ENCODE measurements at places on chromosomes 3 and 15. TPM values are rescaled to one million over a fixed set of nuclear protein-coding genes. Genes with fewer than 3 reads are reported as not detected.
A peak's percentile ranks its signal among the peaks of the same experiment; 100 is the strongest.

DNA sequence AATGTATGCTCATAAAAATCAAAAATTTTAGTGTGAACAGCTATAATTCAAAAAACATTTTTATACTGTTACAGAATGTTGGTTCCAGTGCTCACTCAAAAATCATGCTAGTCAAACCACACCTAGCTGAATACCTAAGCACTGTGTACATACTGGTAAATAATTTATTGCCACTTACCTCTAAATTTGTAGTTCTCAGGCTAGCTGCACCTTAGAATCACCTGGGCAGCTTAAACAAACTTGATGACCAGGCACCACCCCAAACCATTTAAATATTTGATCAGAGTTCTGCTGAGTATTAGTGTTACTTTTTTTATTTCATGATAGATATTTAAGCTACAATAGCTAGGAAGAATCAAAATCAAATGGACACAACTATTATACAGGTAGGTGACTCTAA lies 32.3 kb upstream of the TMCO5A start:
- no peak for DNase-seq

DNA sequence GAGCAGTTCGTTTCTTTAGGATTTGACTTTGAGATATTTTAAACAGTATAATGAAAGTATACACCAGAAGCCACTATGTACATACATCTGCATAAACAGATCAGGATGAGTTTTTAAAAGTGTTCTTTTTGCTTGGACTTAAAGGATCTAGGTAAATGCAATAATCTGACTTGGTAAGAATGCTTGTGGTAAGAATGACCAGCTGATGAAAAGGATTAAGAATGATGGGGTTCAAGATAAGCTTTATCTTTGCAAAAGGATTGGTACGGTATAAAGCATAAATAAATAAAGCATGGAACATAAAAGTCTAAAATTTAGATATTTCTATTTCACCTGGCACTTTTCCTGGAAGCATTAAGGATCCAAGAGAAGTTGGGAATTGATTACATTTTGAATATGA lies 9.8 kb upstream of the MME start:
- DNase-seq, result no peak

GRCh38 chr15:57330619-57331340 lies 45.5 kb upstream of the CGNL1 start:
- no peak for DNase-seq

DNA sequence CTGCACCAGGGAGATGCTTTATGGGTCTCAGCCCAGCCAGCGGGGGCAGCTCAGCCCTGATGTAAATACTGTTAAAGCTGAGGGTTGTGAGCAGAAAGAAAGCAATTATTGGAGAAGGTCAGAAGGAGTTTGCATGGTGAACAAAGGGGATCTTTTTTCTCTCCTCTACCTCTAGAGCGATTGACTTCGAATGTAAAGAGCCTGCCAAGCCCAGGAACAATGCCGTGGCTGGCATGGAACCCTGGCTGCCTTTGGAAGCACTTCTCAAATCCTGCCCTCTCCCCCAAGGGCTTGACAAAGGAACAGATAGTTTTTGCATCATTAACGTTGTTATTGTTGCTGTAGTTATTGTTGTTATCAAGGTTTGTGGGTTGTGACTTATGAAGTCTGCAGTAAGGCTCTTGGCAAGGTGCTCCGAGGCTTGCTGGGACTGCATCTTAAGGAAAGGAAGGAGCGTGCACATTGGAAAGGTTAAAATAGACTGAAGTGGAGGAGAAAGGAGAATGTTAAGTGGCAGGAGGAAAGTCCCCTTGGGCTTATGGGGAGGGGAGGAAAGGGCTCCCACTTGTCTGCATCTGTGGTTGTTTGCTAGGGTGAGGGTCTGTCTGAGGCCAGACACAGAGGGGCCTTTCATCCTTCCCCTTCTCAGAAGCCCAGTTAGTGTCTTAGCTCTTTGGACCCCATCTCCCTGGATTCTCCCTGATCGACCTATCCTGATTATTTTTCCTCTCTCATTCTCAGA lies 16.7 kb downstream of the PDIA5 start:
- DNase-seq, result peak; percentile 30

ZSCAN29 gene
- 24.3 TPM for total RNA-seq

DNA sequence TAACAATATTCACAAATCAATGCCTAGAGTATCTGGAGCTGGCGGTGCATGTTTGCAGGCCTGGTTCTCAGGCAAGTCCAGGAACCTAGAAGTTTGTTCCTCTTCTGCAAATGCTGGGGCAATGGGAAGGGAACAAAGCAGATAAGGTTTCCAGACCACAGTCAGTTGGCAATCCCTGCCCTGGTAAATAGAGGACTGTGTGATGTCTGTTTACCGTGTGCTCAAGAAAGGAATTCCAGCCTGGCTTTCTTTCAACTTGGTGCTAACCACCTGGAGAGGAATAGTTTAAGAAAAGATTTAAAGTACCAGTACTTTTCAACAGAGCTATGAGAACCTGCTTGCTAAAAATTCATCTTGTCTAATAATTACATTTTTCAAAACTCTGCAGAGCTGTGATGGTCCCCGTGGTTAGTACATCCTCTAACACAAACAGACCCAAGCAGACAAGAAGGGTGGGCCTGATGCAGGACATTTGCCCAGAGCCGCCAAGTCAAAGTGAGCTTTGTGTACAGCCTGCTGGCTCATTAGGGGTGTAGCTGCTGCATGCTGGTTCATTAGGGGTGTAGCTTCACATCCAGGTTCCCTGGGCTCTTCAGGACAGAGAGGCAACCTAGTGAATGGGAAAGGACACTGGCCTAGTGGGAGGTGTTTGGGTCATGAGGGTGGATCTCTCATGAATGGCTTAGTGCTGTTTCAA lies 220.5 kb downstream of the SQOR start:
- DNase-seq, result no peak

DNA sequence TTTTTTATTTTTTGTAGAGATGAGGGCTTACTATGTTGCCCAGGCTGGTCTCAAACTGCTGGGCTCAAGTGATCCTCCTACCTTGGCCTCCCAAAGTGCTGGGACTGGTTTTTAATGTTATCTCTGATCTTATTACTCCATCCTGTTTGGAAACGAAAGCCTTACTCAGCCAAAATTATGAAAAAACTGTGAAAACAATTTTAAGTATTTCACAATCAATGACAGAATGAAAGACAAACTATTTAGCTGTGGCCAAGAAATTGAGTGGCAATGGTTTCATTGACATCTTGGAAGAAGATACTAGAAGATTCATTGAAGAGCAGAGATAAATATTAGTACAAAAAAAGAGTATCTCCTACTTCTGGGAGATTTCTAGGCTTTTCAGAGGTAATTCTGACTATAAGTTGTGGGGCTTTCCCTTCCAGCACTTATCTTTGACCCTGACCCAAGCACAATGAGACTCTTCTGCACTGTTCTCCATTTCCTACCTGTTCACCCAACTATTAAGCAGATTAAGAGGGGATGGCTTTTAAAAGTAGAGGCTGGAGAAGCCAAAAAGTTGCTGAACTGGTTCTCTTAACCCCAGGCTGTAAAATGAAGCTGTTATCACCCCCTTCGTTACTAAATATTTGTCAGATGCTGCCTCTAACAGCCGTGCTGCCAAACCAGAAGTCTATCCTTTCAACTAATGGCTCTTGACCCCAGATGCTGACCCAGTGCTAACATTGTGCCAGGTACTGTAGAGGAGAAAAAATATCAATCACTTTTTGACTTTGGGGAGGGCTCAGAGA lies 14.2 kb upstream of the SLC25A36 start:
- no peak for DNase-seq

DNA sequence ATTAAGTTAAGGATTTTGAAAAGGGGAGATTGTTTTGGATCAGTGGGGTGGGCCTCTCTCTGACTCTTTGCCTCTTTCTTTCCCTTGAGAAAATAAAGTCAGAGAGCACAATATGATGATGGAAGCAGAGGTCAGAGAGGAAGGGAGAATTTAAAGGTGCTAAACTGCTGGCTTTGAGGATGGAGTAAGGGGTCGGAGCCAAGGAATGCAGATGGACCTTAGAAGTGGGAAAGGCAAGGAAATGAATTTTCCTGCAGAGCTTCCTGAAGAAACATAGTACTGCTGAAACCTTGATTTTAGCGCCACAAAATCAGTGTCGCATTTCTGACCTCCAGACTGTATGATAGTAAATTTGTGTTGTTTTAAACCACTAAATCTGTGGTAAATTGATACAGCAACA lies 317.4 kb downstream of the NAALADL2 start:
- DNase-seq, result no peak

DNA sequence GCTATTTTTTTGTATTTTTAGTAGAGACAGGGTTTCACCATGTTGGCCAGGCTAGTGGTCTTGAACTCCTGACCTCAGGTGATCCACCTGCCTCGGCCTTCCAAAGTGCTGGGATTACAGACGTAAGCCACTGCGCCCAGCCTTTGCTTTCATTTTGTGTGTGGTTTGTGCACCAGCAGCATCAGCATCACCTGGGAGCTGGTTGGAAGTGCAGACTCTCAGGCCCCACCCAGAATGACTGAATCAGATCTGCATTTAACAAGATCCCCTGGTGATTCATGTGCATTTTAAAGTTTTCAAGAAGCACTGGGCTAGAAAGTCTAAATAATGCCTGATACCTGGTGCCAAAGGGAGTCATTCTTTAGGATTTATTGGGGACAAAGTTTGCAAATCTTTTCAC lies 73.4 kb upstream of the BNIP2 start:
- no peak for DNase-seq

DNA sequence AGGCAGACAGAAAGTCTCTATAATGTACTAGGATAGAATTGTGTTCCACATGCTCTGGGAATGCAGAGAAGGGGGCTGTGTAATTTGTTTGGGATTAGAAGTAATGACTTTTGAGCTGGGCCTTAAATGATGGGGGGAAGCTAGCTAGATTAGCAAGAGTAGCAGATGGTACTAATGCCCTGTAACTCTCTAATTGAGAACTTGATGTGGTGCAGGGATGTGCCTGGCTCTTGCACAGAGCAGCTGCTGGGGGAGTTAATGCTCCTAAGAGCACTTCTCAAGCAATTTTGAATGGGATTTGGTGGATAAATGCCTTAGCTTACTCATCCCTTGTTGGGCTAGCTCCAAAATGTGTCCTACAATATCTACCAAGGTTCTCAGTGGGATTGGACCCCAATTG lies 12.4 kb upstream of the SYN2 start:
- DNase-seq, result no peak

DNA sequence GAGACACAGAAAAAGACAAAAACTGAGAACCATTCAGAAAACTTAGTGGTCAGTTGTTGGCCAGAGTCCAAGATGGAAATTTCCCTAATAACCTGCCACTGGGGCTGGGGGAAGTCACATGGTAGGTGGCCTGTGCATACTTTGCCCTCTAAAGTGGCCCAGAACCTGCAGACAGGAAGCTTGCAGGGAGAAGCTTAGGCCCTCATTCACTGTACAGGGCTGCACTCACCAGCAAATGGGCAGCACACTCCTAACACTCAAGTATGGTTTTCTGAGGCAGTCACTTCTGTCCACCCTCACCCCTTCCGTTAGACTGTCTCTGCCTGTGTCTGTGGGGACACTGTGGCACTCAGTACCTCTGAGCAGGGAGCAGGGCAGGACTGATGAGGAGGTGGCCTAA lies 14.5 kb upstream of the RNU6-1 start:
- no peak for DNase-seq

- no peak for DNase-seq
Observed at GRCh38 chr15:98202256-98202655, 241.8 kb downstream of the ARRDC4 start.

CLK3 gene
- 51.4 TPM for total RNA-seq

FEZF2 gene
- not detected for total RNA-seq

SYNPR gene
- total RNA-seq, result not detected

DNA sequence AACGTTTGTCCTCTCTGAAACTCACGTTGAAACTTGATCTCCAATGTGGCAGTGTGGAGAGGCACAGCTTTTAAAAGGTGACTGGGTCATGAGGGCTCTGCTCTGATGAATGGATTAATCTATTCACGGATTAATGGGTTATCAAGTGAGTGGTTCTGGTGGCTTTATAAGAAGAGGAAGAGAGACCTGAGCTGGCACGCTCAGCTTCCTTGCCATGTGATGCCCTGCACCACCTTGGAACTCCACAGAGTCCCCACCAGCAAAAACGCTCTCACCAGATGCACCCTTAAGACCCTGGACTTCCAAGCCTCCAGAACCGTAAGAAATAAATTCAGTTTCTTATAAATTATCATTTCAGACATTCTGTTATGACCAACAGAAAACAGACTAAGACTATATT lies 2.6 kb downstream of the PPP1R2 start:
- no peak for DNase-seq

GRCh38 chr15:80730387-80730786 lies 35.3 kb downstream of the ABHD17C start:
- DNase-seq, result no peak

GRCh38 chr3:33067484-33067883 lies 29.5 kb downstream of the GLB1 start:
- no peak for DNase-seq

DNA sequence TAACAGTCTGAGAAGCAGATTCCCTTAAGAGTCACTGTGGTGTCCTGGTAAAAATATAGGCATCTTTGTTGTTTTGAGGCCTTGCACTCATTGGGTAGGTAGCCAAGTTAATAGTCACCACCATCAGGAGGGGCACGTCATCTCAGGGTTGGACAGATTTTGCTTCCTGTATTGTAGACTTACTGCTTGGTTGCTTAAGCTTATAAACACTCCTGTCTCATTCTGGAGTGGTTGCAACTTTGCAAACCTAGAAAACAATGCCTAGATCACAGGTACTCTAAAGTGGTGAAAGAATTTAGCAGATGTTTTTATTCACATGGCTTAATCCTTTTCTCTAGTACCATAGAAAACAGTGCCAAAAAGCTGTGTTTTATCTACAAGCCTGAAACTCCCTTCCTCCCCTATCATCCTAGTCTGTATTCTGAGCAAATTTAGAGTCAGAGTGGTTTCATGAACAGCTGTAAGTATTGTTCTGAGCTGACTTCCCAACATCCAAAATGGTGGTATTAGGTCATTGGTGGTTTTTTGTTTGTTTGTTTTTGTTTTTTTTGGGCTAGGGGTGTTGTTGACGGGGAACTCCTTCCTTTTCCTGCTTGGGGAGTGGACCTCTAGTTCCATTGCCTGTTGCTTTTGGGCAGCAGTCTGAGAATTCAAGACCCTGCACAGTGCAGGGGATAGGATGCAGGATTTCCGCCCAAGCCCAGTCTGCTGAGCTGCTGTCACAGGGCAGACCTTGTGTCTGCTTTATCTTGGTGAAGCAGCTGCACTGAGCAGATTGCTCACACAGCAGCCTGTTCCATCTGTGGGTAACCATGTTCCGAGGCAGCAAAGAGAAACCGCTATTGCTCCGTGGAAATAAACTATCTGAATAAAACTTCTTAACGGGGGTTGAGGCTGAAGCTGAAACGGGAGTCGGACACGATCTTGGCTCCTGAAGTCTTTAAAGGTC lies 202.0 kb downstream of the AKAP13 start:
- DNase-seq, result no peak

MST1 gene
- 5.7 TPM for total RNA-seq

ARPIN gene
- total RNA-seq, result 17.7 TPM

GRCh38 chr3:66048051-66048395 lies 9.3 kb upstream of the MAGI1 start:
- no peak for DNase-seq

DNA sequence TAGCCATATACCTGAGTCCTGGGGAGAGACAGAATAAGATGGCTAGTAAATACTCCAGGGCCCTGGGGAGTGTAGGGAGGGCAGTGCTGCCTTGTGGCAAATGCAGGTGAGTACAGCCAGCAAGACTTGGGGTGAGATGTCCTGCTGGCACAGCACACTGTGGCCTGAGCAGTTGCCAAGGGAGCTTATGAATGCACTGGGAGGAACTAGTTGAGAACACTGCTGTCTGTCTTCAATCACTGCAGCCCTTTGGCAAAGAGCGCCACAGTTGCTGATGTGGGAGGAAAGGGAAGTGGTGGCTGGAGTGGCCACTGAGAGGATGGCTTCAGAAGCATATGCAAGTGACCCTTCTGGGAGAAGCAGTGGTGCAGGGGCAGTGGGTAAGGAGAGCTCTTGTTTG lies 264.6 kb downstream of the RORA start:
- no peak for DNase-seq
